Uterus (tissue), 4 donors: ENCODE measurements at places on chromosomes 1 and 21. TPM values are rescaled to one million over a fixed set of nuclear protein-coding genes. Genes with fewer than 3 reads are reported as not detected.

GRCh38 chr1:245156736-245157505, 2.1 kb downstream of the KIF26B start:
- H3K4me1 ChIP-seq, result peaks cover 32% of the 10 kb centered on the region
- H3K27me3 ChIP-seq, result peaks cover 6% of the 10 kb centered on the region
- H3K36me3 ChIP-seq, result no peaks in the 10 kb centered on the region
- no peak overlapping the region for H3K27ac ChIP-seq
- H3K4me3 ChIP-seq, result peak overlapping the region; percentile 41
- no peak for DNase-seq

- no peak overlapping the region for H3K4me3 ChIP-seq
- no peaks in the 10 kb centered on the region for H3K36me3 ChIP-seq
- DNase-seq, result no peak
- H3K27ac ChIP-seq, result peak overlapping the region; percentile 88
Observed at GRCh38 chr1:94092210-94092613, 28.7 kb downstream of the ABCA4 start.

FMO4 gene
- total RNA-seq, result 10.7 TPM

OR2L3 gene
- total RNA-seq, result 0.15 TPM

DNA sequence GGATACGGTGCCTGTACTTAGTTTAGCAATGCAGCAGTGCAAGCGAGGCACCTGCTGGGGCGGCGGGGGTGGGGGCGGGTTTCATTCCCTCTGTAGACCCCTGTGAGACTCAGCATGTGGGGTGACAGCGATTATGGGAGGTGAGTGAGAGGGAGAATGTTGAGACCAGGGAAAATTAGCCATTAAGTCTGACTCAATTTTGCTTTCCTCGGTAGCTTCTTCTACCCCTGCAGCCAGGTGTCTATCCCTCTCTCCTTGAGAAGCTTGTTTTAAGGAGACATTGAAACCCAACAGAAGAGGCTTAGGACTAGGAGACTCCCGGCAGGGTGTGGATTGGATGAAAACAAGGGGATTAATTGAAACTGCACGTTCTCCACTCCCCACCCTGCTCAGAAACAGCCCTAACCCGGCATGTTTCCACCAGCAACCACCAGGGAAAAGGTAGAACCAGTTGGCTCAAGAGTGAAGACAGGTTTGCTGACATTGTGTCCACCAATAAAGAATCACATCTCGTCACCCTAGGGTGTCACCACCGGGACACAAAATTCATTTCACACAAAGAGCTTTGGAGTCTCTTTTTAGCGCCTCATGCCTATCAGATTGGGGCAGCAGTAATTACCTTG, 20.6 kb upstream of the ATF3 start:
- H3K4me3 ChIP-seq, result no peak overlapping the region
- H3K36me3 ChIP-seq, result no peaks in the 10 kb centered on the region
- no peaks in the 10 kb centered on the region for H3K4me1 ChIP-seq
- no peak for DNase-seq

- no peaks in the 10 kb centered on the region for H3K4me1 ChIP-seq
- no peak overlapping the region for H3K4me3 ChIP-seq
- no peaks in the 10 kb centered on the region for H3K27me3 ChIP-seq
- no peak overlapping the region for H3K27ac ChIP-seq
Observed at GRCh38 chr1:44534771-44535170, 129.7 kb downstream of the RNF220 start.

GRCh38 chr1:51215169-51215568, 20.9 kb upstream of the RNF11 start:
- H3K4me3 ChIP-seq, result no peak overlapping the region
- H3K4me1 ChIP-seq, result no peaks in the 10 kb centered on the region
- H3K36me3 ChIP-seq, result no peaks in the 10 kb centered on the region
- H3K27ac ChIP-seq, result no peak overlapping the region

LRRC52 gene
- not detected for total RNA-seq

DNA sequence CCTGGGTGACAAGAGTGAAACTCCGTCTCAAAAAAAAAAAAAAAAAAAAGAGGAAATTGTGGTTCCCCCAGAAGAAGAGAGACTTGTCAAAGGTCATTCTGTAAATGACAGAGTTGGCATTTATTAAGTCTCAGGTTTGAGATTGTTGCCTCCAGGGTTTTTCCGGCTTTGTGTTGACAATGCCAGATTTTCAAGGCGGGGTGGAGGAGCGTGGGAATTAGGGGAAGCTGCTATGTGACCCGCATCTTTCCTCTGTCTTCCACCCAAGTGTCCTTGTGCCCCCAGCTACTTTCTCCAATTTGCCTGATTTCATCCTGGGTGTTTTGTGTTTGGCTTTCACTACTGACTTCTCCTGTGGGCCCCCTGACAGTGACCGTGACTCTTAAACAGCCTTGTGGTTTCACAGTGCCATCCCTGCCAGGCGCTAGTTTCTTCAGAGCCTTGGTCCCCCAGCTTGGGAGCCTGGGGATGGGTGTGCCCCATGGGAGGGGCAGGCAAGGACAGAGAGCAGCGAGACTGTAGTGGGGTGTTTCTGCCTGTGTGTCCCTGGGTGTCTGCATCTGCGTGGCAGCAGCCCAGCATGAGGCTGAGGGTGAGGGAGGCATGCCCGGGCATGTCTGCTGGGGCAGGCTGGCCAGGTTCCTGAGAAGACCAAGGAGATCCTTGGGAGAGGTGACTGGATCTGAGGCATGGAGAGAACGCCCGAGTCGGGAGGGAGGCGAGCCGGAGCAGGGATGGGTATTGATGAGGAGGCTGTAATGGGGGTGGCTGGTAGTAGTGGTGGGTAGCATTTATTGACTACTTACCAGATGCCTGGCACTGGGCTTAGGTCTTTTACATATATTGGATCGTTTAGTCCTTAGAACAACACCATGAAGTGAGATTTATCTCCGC, 46.3 kb downstream of the IER5 start:
- H3K27ac ChIP-seq, result peak overlapping the region; percentile 78
- no peak overlapping the region for H3K4me3 ChIP-seq
- no peaks in the 10 kb centered on the region for H3K27me3 ChIP-seq
- peaks cover 15% of the 10 kb centered on the region for H3K4me1 ChIP-seq
- no peak for DNase-seq

DNA sequence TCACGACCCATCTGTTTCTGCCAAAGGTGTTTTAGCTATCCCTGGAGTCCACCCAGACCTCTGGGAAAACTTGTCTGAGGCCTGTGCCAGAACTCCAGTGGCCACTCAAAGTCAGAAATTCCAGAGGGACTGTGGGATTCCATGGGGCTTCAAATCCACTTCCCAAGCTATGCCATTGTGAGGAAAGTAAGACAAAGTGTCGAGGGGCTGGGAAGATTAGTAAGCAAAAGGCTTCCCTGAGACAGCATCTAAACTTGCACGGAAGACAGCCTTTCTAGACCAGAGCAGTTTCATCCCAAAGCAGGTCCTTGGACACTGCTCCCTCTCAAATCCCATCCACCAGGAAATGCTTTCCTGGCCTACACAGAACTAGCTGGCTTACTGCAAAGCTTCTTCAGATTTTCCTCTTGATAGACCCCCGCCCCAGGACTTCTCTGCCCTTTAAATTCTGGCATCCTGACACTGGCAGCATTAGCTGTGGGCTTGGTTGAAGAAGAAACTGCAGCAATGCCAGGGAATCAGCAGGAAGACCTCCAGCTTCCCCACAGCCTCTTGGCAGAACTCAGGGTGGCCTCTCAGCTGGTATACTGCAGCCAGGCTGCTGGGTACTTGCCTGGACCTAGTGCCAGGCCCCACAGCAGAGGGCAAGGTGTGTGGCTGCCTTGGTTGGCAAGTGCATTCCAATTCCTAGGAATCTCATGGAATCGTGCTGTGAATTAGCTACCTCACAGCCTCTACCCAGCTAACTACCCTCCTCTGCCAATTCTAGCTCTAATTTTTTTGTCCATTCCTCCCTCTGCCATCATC, 27.3 kb upstream of the LMX1A start:
- H3K4me1 ChIP-seq, result no peaks in the 10 kb centered on the region
- no peaks in the 10 kb centered on the region for H3K36me3 ChIP-seq
- peak overlapping the region; percentile 74 for H3K27ac ChIP-seq
- H3K27me3 ChIP-seq, result no peaks in the 10 kb centered on the region

DNA sequence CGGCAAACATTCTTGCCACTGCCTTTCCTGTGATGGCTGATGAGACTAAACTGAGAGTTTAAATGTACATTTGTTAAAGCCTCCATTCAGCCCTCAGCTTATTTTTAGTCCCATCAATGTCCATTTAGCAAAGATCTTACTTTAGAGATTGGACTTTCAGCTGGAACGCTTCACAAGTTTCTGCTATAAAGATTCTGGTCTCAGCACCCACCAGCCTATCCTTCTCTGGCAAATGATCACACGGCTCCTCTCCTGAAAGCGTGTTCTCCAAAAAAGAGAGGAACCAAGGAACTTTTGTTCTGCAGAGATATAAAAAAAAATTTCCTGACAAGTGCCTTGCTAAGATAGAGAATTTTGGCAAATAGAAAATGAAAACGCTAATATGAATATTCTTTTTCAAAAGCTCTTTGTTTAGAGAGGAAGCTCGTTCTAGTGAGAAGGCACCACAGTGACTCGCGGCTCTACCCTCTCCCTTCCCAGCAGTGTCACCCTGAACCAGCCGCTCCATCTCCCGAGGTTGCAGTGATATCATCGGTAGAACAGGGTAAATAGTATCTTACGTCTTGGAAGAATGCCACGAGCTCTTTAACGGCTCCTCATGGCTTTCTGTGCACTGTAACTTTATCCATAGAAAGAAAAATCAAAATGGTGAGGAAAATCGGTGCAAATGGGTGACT, 200.2 kb downstream of the APP start:
- H3K36me3 ChIP-seq, result no peaks in the 10 kb centered on the region
- no peak overlapping the region for H3K27ac ChIP-seq
- H3K4me3 ChIP-seq, result no peak overlapping the region
- H3K4me1 ChIP-seq, result no peaks in the 10 kb centered on the region

DNA sequence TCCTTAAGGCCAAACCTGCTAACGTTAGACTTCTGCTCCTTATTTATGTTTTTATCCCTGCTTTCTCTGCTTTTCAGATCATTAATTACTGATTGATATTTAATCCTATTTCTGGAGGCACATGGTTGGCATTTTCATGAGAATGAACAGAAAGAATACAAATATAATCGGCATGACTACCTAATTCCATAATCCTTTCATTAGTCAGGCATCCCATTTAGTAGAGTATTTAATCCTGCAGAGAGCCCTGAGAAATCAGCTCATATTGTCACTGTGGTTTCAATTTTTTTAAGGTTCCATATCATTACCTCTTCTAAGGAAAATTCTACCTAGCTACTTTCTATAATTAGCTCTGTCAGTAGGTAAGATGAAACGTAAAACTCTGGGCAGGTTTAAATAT, 238.8 kb downstream of the NCAM2 start:
- H3K27me3 ChIP-seq, result no peaks in the 10 kb centered on the region
- no peaks in the 10 kb centered on the region for H3K36me3 ChIP-seq
- H3K4me3 ChIP-seq, result no peak overlapping the region
- no peak overlapping the region for H3K27ac ChIP-seq
